Stimulated activated CD4-positive, alpha-beta T cell treated with anti-CD3 and anti-CD28 coated beads, Interleukin-15, amount 100 ng/mL, for 1 hour (primary cell): ENCODE measurements at places on chromosomes 7 and 10.

DNA sequence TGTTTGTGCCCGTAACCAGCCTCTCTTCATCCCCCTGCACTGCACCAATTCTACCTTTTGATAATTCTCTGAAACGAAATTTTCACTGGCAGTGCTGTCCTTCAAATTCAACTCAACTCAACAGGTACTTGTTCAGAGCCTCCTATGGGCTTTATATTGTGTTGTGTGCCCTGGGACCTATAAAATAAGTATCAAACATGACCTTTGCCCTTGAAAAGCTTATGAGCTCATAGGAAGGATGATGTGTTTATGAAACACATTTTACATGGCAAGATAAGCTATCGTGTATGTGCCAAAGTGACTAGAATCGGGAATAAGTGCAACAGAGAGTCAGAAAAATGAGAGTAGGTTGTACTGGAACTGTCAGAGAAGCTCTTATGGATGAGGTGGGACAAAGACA lies 923.5 kb downstream of the LRMDA start:
- no peak for DNase-seq

GRCh38 chr10:76942628-76943416 lies 694.8 kb downstream of the KCNMA1 start:
- no peak for DNase-seq

DNA sequence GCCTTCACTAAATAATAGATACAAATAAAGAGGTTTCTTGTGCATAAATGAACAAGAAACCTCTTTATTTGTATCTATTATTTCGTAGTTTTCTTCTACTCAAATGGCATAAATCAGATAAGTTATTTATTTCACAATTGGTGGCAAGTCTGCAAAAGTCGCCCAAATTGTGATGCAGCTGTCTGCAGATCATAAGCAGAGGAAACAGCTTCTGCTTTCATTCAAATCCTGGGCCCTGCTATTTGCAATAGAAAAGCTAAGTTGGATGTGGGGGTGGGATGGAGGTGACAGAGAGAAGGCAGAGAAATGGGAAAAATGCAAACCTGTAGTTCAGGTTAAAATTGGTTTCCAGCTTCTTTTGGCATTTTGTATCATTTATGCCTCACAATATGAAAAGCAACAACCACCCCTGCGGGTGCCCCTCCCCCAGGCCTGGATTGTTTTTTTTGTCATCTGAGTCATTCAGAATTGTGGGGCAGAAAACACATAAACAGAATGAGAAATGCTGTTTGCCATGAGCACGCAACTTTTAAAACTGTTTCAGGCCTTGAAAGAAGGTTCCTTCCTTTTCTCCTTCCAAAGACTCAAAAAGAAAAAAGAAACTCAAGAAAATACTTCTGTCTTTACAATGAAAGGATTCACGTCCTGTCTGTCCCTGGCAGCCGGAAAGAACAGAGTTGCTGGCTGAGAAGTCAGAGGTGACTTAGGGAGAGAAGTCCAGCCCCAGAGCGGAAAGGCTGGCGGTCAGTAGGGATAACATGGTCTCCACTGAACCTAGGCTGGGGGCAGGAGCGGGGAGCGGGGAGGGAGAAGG lies 132.9 kb downstream of the BAMBI start:
- DNase-seq: no peak

GRCh38 chr7:158246960-158247673 lies 340.5 kb downstream of the PTPRN2 start:
- no peak for DNase-seq

DNA sequence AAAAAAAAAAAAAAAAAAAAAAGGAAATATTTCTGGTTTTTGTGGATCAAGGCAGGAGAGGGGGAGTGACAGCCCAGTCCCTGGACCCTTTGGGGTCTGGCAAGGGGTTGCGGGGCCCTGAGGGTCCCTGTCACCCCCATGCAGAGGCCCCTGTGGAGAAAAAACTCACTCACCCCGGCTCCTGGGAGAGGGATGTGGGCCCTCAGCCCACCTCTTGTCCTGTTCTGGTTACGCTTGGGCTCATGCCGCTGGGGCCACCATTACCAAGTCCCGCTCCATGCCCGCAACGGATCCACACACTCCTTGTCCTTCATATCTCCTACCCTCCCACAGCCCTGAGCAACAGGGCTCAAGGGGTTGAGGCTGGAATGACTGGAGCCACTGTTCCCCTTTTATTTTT lies 1.0 kb upstream of the TMEM184A start:
- no peak for DNase-seq

GRCh38 chr7:141676618-141677017 lies 25.3 kb downstream of the DENND11 start:
- no peak for DNase-seq
